ENCODE measurements at places on chromosomes 1 and 21. TPM values are rescaled to one million over a fixed set of nuclear protein-coding genes. Genes with fewer than 3 reads are reported as not detected.

GRCh38 chr1:47569681-47570470 lies 132.0 kb downstream of the FOXD2 start:
- no peaks in the 10 kb centered on the region for H3K36me3 ChIP-seq
- no peak for DNase-seq
- H3K27me3 ChIP-seq, result peaks cover 20% of the 10 kb centered on the region
- H3K4me3 ChIP-seq, result no peak overlapping the region
- H3K4me1 ChIP-seq, result no peaks in the 10 kb centered on the region

- H3K36me3 ChIP-seq, result no peaks in the 10 kb centered on the region
- H3K4me1 ChIP-seq, result no peaks in the 10 kb centered on the region
- no peak overlapping the region for H3K4me3 ChIP-seq
- no peak for DNase-seq
- H3K27ac ChIP-seq, result no peak overlapping the region
These were observed 62.9 kb downstream of the RIPK4 start for GRCh38 chr21:41703857-41704501.

DNA sequence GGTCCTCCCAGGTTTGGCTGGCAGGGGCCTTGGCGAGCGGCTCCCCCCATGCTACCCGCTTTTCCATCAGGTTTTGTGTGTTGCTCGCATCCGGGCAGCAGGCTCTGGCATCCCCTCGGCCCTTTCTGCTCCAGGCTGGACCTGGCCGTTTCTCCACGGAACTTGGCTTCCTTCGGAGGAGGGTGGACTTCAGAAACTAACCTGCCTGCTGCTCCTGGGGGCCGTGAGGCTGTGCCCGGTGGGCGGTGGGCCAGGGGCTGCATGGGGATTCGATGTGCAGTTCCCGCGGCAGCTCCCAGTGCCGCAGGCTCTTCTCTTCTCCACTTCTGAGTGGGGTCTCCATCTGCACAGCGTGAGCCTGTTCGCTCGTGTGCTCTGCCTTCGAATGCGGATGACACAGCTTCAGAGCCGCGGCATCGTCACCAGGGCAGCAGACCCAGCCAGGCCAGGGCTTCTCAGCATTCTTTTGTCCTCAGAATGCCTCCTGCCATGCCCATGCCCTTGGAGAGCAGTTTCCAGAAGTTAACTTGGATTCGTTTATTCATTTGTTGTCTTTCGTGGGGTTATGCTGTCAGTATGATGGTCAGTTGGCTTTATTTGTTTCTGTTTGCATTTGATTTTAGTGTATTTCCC lies 36.4 kb downstream of the PRKCZ start:
- H3K27me3 ChIP-seq, result peaks cover 71% of the 10 kb centered on the region
- no peaks in the 10 kb centered on the region for H3K4me1 ChIP-seq
- no peak overlapping the region for H3K4me3 ChIP-seq
- no peaks in the 10 kb centered on the region for H3K36me3 ChIP-seq

- H3K4me3 ChIP-seq, result no peak overlapping the region
- H3K4me1 ChIP-seq, result no peaks in the 10 kb centered on the region
- no peak for DNase-seq
- no peak overlapping the region for H3K27ac ChIP-seq
- no peaks in the 10 kb centered on the region for H3K27me3 ChIP-seq
These were observed 36.7 kb upstream of the KIRREL1 start for GRCh38 chr1:157956732-157957131.

The SELP gene
- 0.23 TPM for polyA plus RNA-seq

The EIF3I gene
- polyA plus RNA-seq, result 226 TPM

The TRIM45 gene
- polyA plus RNA-seq, result 0.46 TPM

Data from sigmoid colon (tissue), 7 donors.